Thoracic aorta (tissue), 2 donors: ENCODE measurements at places on chromosomes 16 and 17.

DNA sequence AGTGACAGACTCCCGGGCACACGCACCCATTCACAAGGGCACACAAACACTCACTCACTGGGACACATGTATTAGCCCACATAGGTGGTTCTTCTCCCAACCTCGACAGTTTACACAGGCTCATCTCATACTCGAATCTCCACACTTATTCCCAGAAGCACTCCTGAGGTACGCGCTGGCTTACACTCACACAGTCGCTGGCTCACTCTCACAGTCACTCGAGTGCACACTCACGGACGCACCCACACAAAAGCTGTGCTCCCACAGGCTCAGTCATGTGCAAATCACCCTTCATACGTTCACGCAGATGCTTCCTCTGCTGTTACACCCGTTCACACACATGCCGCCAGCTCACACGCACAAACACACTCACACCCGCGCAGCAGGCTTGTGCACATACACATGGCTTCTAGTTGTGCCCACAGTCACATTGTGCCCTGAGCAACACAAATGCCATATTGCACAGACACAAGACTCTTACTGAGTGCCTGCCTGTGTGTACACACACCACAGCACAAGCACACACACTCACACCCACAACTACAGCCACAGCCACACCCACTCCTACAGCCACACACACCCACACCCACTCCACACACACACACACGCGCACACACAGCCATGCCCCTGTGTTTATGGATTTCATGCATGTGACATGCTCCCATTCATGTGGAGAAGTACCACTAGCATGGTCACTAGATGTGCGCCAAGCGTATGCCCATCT is 8.4 kb upstream of the PRR29 start:
- DNase-seq = no peak

GRCh38 chr16:12853972-12854371 is 47.4 kb upstream of the SHISA9 start:
- DNase-seq = no peak

DNA sequence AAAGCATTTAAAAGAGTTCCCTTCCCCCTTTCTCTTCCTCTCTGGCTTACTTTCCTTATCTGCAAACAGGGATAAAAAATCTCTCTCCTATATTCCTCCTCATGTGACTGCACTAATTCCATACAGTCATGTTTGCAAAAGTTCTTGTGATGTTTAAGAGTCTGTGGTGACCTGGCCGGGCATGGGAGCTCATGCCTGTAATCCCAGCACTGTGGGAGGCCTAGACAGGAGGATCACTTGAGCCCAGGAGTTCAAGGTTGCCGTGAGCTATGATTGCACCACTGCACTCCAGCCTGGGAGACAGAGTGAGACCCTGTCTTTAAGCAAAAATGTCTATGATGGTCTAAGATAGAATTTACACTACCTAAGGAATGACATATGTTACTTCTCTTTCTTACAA is 19.6 kb downstream of the NOG start:
- DNase-seq = no peak

DNA sequence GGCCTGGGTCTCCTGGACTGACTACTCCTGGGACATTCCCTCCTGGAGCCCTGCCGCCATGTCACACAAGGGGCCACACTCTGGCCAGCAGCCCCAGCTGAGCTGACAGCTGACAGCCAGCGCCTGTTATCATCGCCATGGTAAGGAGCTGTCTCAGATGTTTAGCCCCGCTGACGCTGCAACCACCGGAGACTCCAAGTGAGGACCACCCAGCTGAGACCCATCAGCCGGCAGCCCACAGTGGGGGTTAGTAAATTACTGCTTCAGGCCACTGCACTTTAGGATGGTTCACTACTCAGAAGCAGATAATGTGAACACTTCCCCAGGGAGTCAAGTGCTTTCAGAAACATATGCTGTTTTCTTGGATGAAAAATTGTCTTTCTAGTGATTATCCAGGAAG is 14.6 kb upstream of the SPHK1 start:
- DNase-seq = no peak

DNA sequence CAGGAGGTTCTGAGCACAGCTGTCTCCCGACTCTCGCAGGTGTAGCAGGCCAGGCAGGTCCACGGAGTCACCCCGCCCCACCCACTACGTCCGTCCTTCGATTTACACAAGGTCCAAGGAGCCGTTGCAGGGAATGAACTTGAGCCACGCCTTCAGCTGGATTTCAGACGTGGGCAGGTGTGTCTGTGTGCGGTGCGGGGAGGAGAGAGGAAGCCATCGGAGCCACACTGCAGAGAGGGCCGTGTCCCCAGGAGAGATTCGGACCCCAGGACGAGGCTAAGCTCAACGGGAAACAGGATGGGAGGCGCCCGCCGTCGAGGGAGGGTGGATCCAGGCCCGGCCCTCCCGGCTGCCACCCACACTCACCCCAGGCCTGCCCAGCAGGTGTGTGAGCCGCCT is 50.3 kb downstream of the RPH3AL start:
- no peak for DNase-seq

GRCh38 chr16:29011112-29011511 is 26.3 kb downstream of the LAT start:
- DNase-seq = no peak

- DNase-seq = no peak
Measured at GRCh38 chr16:1982013-1982433, 754 bp upstream of the NOXO1 start.

DNA sequence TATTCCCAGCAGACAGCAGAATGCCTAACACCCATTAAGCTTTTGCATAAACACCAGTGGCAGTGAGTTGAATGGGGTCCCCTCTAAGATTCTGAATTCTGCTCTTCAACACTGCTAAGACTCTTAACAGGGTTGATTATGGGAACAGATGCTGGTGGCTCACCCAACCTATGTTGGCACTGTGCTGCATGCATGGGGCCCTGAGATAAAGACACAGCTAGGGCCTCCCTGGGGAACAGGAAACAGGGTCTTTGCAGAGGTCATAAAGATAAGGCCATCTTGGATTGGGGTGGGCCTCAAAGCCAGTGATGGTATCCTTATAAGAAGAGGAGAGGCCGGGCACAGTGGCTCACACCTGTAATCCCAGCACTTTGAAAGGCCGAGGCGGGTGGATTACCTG is 190.8 kb downstream of the SLC39A11 start:
- DNase-seq = no peak

DNA sequence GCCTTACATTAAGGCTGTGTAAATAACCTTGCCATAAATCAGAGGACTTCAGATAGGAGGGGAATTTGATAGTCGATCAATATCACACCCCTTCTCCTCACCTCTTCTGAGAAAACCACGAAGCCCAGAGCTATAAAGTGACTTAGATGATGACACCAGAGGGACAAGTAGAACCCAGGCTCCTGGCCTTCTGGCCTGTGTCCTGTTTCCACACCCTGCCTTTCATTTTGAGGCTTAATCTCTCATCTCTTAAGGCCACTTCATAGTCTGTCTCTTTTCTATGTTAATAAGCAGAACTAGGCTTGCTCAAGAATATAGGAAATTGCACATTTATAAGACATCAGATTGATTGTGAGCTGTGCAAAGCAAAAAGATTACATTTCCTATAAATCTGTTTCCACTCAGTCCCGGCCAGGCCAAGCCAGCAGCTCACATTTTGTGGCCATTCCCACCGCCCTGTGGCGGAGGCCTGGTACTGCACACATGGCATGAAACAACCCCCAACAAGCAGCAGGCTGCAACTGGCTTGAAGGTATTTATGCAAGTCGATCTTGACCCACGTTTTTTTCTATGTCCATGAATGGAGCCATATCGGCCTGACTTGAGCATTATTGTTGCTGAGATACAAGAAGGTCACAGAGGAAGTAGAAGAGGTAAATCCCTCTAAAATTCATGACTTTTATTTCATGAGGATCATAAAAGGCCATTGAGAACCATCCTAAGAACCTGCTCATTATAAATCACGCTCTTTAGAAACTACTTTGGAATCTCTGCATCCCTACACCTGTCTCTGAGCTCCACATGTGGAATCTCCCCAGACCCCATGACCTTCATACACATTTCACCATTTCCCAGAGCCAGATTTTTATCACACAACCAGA is 93.7 kb downstream of the PMP22 start:
- DNase-seq = no peak

DNA sequence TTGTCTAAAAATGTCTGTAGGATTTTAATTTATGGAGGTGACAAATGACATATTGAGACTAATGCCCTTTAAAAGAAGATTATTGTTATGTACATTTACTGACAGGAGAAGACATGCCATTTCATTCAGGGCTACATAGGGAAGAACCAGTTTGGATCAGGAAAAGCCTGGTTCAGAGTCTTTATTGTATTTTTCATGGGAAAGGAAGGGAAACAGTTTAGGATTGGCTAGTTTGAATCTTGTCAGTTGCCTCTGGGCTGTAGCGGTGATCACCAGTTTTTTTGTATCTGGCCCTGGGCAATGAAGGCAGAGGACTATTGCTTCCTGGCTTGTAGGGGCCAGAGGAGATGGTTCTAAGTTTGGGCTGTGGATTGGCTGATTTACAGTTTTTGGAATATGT is 31.8 kb downstream of the NSRP1 start:
- no peak for DNase-seq

GRCh38 chr16:11181899-11182279 is 74.1 kb downstream of the SOCS1 start:
- no peak for DNase-seq

DNA sequence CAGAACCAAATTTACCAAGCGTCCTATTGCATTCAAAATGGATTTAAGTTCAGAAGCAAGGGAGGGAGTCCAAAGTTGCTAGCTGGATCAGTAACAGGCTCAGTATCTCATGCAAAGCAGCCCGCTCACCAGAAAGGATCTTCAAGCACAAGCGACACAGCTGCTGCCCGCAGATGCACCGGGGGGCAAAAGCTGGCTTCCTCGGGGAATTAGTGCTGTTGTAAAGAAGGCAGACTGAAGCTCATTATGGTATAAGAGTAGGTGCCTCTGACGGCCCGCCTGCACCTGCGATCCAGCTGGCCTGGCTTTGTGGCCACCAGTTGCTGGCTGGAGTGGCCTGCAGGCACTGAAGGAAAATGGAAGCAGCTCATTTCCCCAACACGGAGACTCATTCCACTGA is 128.4 kb upstream of the RCVRN start:
- no peak for DNase-seq

DNA sequence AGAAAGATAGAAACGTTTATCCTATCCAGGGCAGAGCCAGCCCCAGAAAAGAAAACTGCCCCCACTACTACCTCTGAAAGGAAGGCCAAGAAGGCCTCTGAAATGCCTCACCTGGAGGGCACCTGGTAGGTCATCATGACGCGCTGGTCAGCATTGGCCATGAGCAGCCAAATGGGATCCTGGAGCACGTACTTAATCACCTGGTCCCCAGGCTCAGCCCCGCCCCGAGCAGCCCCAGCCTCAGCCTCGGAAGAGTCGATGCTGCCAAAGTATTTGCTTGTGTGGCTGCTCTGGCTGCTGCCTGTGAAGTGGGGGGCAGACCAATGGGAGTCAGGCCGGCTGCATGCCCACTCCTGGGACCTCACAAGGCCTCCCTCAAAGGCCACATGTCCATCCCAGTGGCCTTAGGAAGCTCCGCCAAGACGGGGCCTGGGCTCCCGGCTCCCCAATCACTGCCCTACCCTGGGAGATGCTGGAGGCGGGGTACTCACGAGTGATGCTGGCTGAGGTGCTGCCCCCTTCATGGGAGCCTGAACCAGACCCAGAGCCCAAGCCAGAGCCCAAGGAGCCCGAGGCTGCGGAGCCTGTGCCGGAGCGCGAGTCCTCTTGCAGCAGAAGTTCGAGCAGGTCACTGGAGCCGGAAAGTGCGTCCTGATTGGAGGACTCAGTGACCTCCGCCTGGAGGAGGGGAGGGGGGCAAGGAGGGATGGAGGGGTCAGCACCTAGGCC is 9.9 kb downstream of the PER1 start:
- no peak for DNase-seq

- no peak for DNase-seq
Measured at GRCh38 chr17:68849673-68850610, 105.2 kb downstream of the ABCA8 start.

DNA sequence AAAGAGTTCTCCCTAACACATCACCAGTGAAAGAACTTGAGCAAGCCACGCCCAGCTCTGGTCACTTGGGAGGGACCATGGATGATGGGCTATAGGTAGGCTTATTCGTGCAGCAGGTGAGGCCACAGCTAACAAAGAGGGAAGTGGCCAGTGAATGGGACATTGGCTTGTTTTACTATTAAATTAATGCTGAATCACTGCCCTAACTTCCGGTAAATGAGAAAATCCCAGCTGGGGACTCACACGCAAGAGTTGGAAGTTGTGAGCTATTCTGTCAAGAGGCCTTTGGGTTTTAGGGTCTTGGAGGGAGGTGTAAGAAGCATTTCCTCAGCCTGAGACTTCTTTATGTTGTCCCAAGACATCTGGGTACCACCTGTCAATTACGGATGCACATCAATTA is 315.3 kb downstream of the XYLT1 start:
- DNase-seq = no peak
